ENCODE measurements at places on chromosomes 2 and 18.

- no peak for DNase-seq
Measured at GRCh38 chr2:19651466-19651865, 250.3 kb downstream of the TTC32 start.

DNA sequence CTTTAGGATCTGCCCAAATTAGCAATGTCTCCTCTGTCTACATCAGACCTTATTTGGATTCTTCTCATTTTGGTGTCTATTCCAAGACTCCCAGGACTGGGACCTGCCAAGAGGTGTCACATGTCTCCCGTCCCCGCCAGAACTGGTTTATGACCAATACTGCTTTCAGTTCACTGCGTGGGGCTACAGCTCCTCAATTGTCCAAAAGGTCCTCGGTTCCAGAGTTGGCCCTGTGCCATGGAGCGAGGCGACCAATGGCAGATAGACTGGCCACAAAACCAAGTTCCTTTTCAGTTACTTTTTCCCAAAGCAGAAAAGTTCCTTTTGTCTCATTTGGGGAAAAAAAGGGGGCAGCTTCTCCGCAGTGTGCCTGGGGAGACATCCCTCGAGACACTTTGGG is 144.1 kb upstream of the ZNF236 start:
- DNase-seq = no peak

DNA sequence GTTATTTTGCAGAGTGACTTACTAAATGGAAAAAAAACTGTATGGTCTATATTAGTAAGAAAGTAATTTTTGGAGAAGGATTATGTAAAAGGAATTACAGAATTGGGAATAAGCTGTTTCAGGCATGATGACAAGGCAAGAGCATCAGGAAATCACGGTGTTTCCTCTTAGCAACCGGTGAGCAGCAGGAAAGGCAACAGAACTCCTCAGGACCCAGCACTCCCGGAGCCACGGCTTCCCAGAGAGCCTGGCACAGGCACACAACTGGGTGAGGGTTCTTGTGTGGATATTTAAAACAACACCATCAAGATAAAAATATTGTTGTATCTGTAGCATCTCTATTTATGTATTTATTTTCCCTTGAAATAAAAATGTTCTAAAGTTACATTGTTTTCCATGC is 34.4 kb downstream of the CYP27C1 start:
- DNase-seq = no peak

DNA sequence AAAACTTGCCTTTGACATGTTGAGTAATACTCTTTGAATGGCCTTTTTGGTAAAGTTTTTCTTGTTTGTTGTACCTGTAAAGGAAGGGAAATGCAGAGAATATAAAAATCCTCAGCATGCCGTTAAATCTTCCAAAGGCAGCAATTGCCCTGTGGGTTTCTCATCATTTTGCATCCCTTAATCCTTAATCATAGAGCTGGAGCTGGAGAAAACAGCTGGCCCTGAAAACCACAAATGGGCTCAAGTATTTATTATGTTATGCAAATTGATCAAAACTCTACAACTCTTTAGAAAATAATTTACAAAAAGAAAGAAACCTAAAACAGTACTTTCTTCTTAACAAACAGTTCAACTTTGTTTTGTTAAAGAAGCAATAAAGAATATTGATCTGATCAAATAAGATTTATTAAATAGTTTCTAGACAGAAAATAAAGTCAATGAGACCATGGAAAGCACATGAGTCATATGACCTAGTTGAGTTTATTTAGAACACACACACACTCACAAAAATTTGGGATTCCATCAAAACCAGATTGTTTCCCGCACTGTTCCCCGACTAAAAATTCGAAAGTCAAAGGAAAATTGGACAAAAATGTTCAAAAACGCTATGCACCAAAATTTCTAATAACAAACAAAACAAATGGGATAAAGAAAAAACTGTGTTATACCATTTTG is 309.0 kb downstream of the GULP1 start:
- DNase-seq = peak; percentile 39

GRCh38 chr2:105712981-105713596 is 31.6 kb upstream of the NCK2 start:
- peak; percentile 6 for DNase-seq

DNA sequence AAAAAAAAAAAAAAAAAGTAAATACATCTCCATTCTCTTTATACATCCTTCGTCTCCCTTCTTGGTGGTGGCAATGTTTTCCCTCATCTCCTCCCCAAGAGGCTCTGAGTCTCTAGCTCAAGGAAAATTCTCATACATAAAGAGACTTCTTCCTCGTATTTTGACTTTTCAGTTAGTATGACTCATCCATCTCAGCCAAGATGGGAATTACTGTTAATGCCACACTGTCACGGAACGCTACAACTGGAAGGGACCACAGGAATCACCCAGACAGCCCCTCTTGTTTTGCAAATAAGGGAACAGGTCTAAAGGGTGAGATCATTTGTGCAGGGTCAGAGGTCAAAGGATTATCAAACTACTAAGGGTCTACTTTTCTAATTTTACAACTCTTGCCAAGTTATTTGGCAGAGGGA is 19.5 kb downstream of the NFE2L2 start:
- peak; percentile 88 for DNase-seq

DNA sequence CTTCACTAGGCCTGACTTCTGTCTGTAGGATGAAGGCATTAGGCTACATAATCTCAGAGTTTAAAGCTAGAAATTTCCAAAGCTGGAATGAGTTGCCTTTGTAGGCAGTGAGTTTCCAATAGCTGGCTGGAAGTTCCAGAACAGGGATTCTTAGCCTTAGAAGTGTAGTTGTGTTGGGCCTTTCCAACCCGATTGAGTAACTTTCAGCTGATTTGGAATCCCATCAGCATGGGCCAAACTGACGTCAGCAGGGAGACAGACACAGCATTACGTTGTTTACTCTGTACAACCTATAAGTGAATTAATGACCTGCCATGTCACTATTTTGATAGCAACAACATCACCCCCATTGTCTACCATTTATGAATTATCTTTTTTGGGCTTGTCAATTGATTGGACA is 56.9 kb downstream of the SETBP1 start:
- DNase-seq = no peak

DNA sequence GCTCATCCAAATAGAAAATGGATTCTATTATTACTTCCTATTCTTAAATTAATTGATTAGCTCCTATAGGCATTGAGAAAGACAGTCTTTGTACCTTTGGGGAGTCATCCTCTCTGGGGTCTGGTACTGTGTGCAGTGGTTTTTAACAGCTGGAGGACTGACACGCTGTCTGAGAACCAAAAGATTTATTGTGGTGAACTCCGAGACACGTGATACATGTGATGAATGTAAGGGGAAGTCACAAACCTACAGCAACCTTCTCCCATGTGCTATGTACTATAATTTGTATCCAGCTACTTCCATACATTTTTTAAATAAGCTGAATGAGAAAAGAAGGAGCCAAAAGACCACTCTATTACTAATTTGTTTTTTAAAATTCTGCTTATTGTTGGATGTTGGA is 133.7 kb downstream of the GALNT3 start:
- no peak for DNase-seq

DNA sequence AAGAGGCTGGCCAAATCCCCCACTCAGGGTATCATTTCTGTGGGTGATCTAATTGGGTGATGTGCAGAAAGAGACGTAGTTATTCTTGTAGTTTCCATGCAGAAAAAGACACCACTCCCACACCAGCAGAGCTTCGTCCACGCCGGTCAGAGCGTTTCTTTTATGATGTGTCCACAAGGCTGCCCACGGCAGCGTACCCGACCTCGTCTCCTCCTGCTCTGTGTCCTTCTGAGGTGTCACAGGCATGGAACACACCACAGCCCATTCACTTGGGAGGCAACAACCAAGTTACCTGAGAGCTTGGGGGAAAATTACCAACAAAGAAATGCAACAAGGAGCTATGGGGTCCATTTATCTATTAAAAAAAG is 131.3 kb downstream of the PXDN start:
- no peak for DNase-seq

- no peak for DNase-seq
Measured at GRCh38 chr18:34494359-34494696, 215.8 kb upstream of the DTNA start.

- DNase-seq = no peak
Measured at GRCh38 chr18:23596183-23596582, 9.9 kb upstream of the NPC1 start.

DNA sequence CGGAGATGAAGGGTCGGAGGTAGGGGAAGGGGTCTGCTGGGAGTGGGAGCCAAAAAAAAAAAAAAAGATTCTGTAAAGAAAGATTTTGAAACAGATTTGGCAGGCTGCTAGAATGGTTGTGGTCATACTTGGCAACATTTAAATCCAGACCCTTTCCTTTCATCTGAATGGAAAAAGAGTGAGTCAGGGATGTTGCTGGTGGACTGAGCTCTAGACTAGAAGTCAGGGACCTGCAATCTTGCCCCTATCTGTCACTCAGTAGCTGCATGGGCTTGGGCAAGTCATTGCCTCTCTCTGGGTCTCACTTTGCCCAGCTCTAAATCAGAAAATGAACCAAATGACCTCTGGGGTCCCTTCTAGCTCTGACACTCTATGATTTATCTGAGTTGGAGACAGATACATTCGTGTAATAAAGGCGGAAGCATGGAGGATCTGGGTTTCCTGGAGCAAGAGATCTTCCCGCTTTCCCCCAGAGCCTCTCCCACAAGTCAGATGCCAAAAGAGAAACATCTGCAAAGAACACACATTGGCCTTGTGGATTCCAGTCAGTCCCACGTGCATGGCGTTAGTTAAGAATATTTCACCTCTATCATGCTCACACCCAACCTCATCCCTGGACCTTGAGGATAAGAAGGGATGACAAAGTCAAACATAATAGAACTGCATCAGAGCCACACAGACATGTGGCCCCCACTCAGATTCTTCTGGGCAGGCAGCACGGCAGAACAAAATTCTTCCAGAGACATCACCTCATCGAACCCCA is 58.5 kb downstream of the ADD2 start:
- DNase-seq = no peak

GRCh38 chr2:45141883-45142866 is 132.9 kb upstream of the SIX2 start:
- DNase-seq = no peak

DNA sequence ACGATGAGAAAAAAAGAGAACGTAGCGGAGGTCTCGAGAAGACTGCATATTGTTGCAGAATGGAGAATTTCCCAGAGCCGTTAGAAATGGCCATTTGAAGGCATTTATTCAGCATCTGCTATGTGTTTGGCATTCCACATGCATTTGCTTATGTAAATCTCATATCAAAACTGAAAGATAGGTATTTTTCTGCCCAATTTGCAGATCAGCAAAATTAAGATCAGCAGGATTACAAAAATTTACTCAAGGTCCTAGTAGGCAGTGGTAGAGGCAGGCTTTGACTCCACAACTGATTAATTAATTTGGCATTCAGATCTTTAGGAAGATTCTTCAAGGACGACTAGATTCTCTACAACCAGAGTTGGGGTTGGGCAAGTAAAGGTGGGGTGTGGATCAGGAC is 1.8 kb upstream of the E2F6 start:
- DNase-seq = no peak

GRCh38 chr2:1256632-1257324 is 156.5 kb upstream of the TPO start:
- DNase-seq = no peak

- DNase-seq = no peak
Measured at GRCh38 chr18:74342416-74343043, 26.9 kb downstream of the C18orf63 start.

DNA sequence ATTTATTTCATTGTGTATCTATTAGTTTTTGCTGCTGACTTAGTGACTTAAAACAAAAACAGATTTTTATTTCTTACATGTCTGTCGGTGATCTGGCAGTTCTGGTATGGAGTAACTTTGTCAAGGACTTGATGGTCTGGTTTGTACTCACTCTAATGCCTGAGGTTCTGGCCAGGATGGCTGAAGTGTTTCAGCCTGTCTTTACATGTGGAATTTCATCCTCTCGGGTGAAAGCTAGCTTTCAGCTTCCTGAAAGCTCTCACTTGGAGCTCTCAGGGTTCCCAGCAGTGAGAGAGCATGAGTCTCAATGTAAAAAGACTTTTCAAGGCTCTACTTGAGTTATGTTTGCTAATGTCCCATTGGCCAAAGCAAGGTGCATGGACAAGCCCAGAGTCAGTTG is 216.4 kb downstream of the NR4A2 start:
- no peak for DNase-seq

DNA sequence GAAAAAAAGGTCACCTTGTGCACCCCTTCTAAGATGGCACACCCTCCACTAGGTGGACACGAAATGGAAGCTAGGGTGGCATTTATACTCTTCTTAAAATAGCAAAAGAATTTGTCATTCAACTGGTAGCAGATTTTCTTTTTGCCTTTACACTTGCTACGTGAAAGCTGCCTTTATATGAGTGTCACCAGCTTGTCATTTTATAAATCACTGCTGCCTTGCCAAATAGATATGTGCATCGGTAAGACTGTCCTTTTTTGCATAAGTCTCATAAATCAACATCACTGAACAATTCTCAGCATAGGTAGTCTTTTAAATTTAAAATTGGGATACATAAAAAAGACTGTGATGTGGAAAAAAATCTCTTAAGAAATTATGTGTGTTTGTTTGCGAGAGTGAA is 764.1 kb downstream of the TDRD15 start:
- DNase-seq = no peak

- no peak for DNase-seq
Measured at GRCh38 chr18:46320297-46320696, 216.1 kb downstream of the HAUS1 start.

DNA sequence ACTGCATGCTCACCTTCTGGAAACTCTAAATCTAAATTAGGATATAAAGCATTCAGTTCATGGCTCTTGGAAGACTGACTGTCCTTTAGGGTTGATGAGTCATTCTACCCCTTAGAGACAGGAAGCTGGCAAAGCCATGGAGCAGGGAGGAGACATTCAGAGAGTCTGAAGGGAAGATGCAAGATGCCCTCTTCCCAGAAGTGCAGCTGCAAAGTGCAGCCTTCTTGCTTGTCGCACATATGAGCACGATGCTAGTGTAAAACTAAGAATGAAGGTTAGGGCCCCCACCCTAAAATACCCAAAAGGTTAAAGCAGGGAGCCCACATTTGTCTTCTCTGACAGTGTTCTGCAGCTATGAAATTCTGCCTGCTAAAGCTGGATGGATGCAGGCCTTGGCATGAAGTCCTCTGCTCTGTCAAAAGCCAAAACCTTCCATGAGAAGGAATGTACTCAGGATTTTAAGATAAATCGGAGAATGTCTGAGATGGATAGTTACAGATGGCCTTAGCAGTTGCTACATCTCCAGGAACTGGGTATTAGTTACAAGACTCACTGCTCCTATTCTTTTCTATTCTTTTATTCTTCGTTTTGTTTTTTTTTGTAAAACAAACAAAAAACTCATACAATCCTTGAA is 89.7 kb downstream of the POLE4 start:
- DNase-seq = no peak

GRCh38 chr2:204024503-204024902 is 87.9 kb downstream of the ICOS start:
- no peak for DNase-seq

DNA sequence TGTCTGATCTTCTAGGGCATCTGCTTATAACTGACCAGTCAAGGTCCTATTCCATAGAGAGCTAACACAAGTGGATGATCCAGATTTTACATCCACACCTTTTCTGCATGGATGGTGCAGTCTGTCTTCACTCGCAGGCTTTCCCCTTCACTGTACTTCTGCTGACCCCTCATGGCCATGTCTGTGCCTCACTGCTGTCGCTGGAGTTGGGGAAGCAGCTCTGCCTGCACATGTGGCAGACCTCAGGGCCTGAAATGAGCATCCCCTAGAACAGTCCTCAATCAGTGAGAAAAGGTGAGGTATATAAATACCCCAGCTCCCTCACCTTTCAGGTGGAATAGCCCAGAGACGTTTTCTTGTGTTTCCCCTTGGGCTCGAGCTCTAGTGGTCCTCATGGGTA is 233.8 kb downstream of the ANKRD36B start:
- no peak for DNase-seq

- DNase-seq = peak; percentile 90
Measured at GRCh38 chr18:25737710-25738311, 352.6 kb downstream of the SS18 start.
